ENCODE measurements at places on chromosomes 7 and 10.

DNA sequence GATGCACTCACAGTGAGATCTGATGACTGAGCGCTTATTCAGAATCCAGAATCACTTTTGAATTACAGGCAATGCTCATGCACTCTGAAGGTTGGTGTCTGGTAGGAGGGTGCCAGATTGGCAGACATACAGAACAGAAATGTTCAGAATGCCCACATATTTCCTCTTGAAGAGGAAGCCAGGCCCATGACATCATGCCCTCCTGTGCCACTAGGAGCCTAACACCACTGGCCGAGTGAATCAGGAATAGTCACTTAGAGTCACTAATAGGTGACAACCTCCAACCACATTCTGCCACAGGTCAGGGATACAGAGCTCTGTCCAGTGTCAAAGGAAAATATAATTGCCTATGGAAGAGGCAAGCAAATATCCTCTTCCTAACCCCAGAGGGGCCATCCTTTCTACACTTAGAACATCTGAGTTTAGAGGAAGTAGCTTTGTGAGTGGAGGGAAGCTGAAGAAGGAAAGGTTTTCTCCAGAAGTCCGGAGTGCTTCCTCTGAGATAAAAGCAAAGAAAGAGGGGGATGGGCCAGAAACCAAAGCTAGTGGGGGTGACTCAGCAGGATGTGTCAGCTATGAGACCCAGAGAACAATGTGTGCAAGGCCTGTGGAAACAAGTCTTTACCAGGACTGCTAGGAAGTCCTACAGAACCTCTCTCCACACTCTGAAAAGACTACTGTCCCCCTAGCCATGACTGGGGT is 838.8 kb downstream of the GRID1 start:
- DNase-seq: no peak

- no peak for DNase-seq
These were observed 965 bp upstream of the CAMK1D start for GRCh38 chr10:12348294-12348869.

DNA sequence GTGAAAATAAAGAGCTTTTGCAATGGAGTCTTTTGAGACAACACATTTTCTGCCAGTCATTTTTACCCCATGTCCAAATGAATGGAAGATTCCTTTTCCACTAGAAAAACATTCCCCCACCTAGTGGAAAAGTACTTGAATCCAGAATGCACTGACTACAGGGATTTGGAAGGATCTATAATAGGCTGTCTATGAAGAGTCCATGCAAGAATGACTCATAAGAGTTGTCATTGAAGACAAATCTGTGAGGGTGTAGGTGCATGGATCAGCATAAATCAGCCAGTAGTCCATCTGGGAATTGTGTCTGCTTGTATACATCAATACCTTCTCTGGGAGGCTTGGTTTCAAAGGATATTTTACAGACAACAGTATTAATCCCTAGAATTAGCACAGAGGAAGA is 32.5 kb upstream of the TRUB1 start:
- DNase-seq: peak; percentile 32

GRCh38 chr10:50310560-50311174 is 59.4 kb upstream of the ASAH2 start:
- no peak for DNase-seq

DNA sequence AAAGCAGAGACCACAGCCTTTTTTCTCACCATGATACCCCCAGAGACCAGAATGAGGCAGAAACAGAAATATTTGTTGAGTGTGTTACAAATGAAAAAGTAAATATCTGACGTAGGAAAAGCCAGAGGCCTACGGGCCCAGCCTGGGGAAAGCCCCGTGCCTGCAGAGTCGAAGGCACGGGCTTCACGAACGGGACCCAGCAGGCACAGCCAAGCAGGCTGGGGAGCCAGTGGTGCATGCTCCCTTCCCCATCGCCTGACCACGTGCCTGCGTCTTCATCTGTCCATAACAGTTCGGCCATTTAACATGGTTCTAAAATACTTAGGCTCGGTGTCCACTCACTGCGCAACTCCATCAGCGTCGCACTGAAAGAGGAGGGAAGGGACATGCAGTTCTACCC is 50.8 kb downstream of the SLIT1 start:
- no peak for DNase-seq

- no peak for DNase-seq
These were observed 544.2 kb upstream of the TEX47 start for GRCh38 chr7:89339748-89340147.

GRCh38 chr10:82529062-82529461 is 654.1 kb downstream of the NRG3 start:
- no peak for DNase-seq

DNA sequence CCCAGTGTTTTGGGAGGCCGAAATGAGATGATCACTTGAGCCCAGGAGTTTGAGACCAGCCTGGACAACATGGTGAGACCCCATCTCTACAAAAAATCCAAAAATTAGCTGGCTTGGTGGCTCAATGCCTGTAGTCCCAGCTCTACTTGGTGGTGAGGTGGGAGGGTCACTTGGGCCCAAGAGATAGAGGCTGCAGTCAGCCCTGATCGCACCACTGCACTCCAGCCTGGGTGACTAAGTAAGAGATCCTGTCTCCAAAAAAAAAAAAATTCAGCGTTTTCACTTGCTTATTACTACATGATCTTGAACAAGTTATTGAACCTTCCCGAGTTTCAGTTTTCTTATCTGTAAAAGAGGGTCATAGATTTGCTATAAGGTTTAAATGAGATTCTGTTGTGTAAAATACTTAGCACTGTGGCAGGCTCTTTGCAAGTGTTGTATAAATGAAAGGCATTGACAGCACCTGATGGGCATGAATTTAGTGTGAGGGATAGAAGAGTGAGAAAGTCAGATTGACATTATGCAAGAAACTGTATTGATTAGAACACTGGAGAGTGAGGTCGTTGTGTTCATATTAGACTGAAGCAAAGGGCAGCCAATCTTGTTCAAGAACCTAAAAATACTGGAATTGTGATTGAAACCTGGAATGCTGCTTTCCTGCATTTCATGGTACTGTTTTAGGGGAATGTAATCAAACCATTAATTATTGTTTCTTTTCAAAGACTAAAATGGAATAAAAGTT is 136.8 kb downstream of the LCOR start:
- DNase-seq: no peak

DNA sequence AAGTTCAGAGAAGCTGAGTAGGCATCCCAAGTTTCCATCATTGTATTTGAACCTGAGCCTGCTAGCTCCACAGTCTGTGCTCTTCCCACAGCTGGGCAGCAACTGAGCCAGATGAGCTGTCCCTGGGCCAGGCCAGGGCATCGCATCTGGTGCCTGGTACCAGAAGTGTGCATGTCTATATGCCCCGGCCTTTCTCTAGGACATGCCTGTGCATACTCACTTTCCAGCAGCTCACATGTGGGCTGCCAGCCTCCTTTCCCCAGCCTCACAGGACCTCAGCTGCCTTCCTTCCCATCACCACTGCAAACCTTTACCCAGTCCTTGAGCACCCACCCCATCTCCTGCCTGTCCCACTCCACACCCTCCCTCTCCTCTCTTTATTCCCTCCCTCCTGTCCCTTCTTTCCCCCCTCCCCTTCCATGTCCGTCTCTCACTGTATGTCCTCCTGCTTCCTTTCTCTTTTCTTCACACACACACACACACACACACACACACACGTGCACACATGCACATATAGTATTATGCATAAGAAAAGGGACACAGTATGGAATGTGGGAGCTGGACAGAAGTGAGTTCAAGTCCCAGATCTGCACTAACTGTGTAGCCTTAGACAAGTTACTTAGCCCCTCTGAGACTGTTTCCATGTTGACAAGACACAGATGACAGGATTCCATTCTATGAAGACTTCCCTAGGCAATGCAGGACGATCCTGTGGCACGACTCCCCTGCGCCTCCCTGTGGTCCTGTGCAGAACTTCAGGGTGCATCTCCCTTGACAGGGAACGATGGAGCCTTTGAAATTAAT is 10.9 kb downstream of the CDHR1 start:
- peak; percentile 75 for DNase-seq

DNA sequence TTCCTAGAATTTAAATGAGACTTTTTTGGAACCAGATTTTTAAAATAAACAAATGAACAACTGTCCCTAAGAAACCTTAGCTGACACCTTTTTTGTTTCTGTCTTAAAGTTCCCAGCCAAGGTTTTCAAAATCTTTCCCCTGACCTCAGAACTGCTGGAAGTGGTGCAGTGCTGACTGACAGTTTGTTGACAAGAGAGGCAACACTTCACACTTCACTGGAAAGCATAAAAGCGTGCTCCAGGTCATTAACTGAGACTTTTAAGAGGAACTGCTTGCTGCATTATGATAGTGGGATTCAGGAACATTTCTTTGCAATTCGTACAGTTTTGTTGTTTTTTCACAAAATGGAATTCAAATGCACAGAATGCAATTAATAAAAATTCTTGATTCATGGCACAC is 36.2 kb downstream of the SYPL1 start:
- DNase-seq: no peak

- no peak for DNase-seq
These were observed 109.3 kb downstream of the AOAH start for GRCh38 chr7:36614959-36615358.

GRCh38 chr10:117373823-117374505 is 1.3 kb downstream of the PDZD8 start:
- DNase-seq: peak; percentile 56

GRCh38 chr7:139330333-139331030 is 10.7 kb upstream of the FMC1 start:
- DNase-seq: no peak

- no peak for DNase-seq
These were observed 22.5 kb downstream of the TMEM176A start for GRCh38 chr7:150823043-150823442.

GRCh38 chr7:17600340-17600752 is 301.9 kb downstream of the AHR start:
- peak; percentile 77 for DNase-seq

DNA sequence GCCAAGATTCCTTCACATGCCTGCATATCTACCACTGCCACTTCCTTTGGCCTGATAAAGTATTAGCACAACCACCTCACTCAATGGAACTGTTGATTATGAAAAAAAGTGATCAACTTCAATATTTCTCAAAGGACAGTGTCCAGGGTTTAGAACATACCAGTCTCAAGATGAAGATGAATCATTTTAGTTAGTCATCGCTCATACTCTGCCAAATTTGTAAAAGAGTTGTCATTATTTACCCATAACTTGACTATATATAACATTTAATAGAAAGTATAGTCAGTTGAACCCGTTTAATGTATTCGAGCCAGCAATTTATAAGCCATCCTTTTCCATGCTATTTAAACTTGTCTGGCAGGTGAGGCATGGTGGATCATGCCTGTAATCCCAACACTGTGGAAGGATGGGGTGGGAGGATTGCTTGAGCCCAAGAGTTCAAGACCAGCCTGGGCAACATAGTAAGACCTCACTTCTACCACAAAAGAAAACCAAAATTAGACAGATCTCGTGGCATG is 33.2 kb downstream of the SPAM1 start:
- no peak for DNase-seq

DNA sequence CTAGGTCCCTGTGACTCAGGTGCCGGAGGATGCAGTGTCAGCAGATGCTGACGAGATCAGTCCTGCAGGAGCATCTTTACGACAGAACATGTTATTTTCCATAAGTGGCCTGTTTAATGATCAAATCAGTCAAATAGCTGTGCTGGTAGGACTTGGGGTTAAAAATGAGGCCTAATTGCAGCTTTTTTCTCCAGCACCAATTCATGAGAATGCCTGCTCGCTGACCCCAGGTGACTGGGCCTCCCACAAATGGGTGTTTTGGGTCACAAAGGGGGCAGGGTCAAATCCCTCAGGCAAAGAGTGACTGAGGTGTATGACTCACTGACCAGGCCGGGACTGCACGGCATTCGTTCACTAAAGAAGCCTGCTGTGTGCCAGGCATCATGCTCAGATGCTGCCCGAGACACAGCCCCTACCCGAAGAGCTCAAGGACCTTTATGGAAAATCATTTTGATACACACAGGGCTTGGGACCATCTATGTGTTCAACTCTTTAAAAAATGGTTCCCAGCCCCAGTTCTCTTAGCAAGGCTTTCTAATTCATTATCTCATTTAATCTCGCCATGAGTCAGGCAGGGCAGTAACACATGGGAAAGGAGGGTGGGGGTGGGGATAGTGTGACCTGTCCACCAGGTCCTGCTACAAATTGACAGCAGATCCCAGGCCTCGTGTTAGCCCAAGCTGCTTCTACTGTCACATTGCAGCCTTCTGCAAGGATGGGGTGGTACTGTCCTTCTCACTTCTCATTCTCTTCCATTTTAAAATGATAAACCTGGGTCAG is 21.1 kb downstream of the ZNF775 start:
- DNase-seq: peak; percentile 43

GRCh38 chr10:125057158-125058001 is 103.0 kb downstream of the CTBP2 start:
- DNase-seq: peak; percentile 84

DNA sequence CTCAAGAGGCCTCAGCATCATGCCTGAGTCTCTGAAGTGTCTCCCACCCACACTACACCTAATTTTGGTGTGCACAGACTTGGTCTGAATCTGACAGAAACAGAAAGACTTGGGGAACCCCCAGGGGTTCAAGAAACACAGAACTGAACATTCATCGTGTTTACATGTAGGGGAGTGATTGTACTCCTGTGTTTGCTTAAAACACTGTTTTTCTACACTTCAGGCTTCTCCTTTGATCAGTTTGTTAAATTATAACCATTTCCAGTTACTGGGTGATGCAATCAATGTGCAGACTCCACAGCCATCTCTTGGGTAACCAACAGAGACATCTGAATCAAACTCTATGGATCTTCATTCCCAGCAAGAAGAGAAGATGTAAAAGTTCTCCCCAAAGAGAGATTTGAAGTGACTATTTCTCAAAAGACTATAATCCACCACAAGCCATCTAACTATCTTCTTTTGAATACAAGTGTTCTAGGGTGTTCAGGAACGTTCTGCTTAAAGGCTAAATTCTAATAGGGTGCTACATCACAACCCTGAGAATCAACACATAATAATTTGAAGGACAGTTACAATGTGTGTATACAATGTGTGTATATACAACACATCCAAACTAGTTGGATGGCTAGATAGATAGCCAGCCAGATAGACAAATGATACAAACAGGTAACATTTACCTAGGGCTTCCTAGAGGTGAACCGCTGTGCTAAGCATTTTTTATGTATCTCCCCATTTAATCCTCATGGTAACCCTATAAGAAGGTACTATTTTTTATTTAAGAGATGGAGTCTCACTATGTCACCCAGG is 34.2 kb downstream of the DNAJC12 start:
- no peak for DNase-seq

GRCh38 chr7:11430841-11431240 is 401.2 kb downstream of the THSD7A start:
- DNase-seq: no peak

Data from AG08395 (cell line).